Neural crest cell (in vitro differentiated cells): ENCODE measurements at places on chromosomes 7 and 10. TPM values are rescaled to one million over a fixed set of nuclear protein-coding genes. Genes with fewer than 3 reads are reported as not detected.
A peak's percentile ranks its signal among the peaks of the same experiment; 100 is the strongest.

DNA sequence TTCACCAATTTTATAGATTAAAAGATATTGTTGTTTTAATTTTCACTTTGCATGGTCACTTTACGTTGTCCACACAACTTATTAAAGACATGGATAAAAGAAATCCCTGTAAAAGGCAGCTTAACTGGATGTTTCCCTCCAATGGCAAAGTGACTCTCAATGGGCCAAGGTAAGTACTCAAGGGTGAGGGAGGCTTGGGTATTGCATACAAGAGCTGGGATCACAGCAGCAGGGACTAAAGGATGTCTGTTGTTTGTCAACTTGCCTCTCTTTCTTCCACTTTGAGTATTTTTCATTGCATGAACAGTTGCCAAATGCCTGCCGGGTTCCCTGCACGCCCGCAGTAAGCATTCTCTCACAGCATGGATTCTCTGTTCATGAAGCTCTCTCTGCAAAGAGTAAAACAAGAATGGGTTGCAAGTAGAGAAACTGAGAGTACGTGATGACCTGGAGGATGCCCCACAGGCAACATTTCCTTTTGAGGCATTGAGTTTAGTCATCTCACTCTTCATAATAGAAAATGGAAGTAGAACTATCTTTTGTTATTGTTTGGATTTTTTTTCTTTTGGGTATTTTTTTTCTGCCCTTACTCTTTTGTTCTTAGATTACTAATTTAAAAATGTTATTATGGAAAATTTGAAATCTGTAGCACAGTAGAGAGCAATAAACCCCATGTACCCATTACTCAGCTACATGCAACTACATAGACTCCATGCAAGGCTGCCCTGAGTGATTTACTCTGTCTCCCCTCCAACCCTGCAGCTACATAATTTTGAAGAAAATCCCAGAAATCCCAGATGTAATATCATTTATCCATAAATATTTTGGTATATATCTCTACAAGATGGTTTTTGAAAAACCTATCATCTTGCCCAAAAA, 26.3 kb downstream of the GPR141 start:
- peaks cover 3% of the 10 kb centered on the region for H3K4me1 ChIP-seq
- DNase-seq: no peak
- no peaks in the 10 kb centered on the region for H3K27me3 ChIP-seq
- no peak overlapping the region for H3K27ac ChIP-seq

DNA sequence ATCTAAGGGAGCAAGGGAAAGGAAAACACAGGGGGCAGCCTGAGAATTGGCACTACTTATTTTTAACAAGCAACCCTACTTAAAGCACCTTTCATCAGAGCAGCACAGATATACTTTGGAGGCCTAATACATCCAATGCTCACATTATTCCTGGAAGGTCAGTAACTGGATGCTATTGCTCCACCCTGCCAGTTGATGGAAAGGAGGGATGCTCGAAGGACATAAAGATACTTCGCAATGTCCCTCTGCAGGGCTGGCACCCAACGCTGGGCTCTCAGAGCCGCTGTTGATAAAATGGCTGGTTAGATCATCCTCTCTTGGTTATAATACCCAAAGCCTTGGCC, 307.9 kb upstream of the AOAH start:
- no peak for DNase-seq
- peaks cover 2% of the 10 kb centered on the region for H3K36me3 ChIP-seq
- H3K27ac ChIP-seq: peak overlapping the region; percentile 98
- H3K4me1 ChIP-seq: peaks cover 30% of the 10 kb centered on the region
- H3K4me3 ChIP-seq: peak overlapping the region; percentile 47
- H3K27me3 ChIP-seq: no peaks in the 10 kb centered on the region

DNA sequence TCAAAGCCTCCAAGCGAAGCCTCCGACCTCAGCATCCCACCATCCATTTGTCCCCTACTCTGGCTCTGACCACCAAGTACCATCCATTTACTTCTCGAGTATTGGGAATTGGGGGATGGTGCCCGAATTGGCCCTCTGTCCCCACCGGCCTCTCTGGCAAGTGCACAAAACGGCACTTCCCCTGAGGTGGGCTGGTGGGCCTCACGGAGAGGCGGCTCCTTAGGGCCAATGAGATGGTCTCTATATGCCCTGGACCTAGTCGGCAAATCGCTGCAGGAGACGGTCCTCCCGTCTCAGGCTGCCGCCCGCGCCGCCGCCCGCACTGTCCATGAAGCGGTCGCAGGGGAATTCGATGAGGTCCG, 2.8 kb downstream of the TRIL start:
- H3K27me3 ChIP-seq: peaks cover 20% of the 10 kb centered on the region
- H3K27ac ChIP-seq: no peak overlapping the region
- H3K4me3 ChIP-seq: peak overlapping the region; percentile 80
- no peak for DNase-seq
- peaks cover 51% of the 10 kb centered on the region for H3K4me1 ChIP-seq

DNA sequence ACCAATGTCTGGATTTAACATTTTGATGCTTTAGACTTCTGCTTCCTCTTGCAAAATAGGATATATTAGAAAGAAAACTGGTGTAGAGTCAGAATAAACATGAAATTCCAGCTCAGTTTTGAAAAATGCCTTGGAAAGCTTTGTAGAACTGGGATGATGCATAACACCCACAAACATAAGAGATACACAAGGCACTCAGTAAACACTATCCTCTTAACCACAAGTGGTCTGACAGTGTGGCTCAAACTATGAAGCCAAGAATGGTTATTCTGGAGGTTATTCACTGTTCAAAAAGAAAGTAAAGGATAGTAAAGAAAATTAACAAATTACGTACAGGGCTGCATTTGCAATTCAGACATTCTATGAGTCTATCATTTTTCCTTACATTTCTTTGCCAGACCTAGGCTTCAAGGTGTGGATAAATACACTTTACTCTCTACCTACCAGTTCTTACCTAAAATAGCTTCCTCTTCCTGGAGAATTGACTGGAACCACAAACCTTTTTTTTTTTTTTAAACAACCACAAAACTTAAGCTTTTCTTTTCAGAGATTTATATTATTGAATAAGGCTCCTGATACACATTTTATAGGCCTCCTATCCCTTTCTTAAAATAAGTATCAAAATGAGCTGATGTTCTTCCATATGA, 9.0 kb upstream of the RSBN1L start:
- H3K4me3 ChIP-seq: no peak overlapping the region
- peaks cover 6% of the 10 kb centered on the region for H3K36me3 ChIP-seq
- no peak for DNase-seq
- H3K27ac ChIP-seq: no peak overlapping the region

DNA sequence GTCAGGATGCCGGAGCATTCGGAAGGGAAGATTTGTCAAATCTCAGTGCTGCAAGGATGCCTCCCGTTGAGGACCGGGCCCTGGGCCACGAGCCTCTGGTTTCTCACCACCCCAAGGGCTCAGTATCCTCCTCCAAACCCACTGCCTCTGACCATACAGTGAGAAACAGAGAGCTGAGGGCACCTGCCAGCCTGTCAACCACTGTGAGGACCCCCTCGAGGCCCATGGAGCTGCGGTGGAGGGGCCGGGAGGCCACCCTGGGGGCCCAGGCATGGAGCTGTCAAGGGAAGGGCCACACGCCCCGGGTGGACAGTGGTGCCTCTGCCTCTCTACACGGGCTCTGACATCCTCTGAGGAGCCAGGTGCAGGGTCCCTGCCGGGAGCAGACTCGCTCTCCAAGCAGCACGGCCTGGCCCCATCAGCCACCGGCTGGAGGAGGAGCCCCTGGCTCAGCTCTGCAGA, 248.0 kb upstream of the TCERG1L start:
- H3K27ac ChIP-seq: no peak overlapping the region
- no peaks in the 10 kb centered on the region for H3K36me3 ChIP-seq
- H3K27me3 ChIP-seq: peaks cover 5% of the 10 kb centered on the region
- no peak for DNase-seq

- H3K27me3 ChIP-seq: peaks cover 2% of the 10 kb centered on the region
- no peak for DNase-seq
These were observed 1.4 kb upstream of the CTBP2 start for GRCh38 chr10:125161707-125162119.

DNA sequence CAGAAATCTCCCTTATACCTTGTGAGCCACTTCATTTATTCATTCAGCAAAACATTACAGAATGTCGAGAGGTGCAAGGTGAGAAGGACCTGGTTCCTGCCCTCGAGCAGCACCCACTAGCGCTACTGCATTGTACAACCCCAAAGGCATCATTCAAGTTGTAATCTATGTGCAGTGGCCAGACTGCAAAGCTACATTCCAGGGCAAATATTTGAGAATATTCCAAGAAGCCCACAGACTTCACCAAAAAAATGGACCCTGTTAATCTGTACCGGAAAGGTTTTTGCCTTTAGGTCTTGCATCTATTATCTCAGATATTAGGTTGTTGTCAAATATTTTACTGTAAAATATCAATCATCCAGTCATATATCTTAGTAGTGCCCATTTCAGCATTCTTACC, 295.4 kb upstream of the FZD1 start:
- H3K36me3 ChIP-seq: peaks cover 11% of the 10 kb centered on the region
- no peak overlapping the region for H3K27ac ChIP-seq
- peaks cover 11% of the 10 kb centered on the region for H3K4me1 ChIP-seq
- DNase-seq: no peak

GRCh38 chr10:113939212-113939860, 84.9 kb downstream of the NHLRC2 start:
- no peaks in the 10 kb centered on the region for H3K4me1 ChIP-seq
- no peaks in the 10 kb centered on the region for H3K27me3 ChIP-seq
- DNase-seq: no peak

- H3K4me1 ChIP-seq: no peaks in the 10 kb centered on the region
- H3K27me3 ChIP-seq: no peaks in the 10 kb centered on the region
- peaks cover 12% of the 10 kb centered on the region for H3K36me3 ChIP-seq
- H3K4me3 ChIP-seq: no peak overlapping the region
- DNase-seq: no peak
These were observed 33.4 kb downstream of the MACROH2A2 start for GRCh38 chr10:70085975-70086613.

DNA sequence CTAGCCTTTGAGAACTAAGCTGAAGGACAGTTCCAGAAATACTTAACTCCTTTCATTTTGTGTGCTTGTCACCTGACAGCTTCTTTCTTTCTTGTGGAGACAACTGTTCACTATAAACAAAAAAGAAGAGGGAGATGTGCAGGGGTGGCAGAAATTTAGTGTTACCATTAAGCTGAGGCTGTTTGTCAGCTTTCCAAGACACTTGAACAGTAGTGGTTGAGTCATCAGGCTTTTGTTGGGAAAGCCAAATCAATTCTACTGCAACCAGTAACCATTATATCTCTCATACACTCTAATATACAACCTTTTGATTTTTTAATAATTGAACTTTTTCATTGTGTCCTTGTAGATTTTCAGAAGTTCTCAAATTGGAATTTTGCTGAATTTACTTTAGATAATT, 75.3 kb downstream of the POLL start:
- no peak for DNase-seq
- no peak overlapping the region for H3K4me3 ChIP-seq
- H3K27me3 ChIP-seq: no peaks in the 10 kb centered on the region
- no peaks in the 10 kb centered on the region for H3K4me1 ChIP-seq

DNA sequence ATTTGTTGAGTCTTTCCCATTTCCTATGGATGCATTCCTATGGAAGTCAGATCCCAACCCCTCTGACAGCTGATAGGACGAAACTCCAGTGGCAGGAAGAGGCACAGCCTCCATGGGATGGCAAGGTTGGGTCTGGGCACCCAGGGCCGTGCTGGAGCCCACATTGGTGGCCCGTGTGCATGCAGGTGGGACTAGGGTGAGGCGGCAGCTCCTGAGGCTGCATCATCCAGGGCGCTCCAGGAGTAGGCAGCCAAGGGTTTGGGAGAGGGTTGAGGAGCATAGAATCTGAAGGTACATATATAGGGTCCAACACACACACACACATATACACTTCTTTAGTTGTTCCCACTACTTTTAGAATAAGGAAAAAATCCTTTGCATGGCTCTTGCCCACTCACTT, 81.4 kb upstream of the BMPER start:
- no peaks in the 10 kb centered on the region for H3K4me1 ChIP-seq
- no peak for DNase-seq
- H3K4me3 ChIP-seq: no peak overlapping the region

GRCh38 chr7:88306590-88307048, at the start of gene STEAP4:
TSS of gene STEAP4 (minus strand) at chr7:88306894. CDS start at chr7:88284269, 22,625 bp downstream.
- H3K4me1 ChIP-seq: peaks cover 4% of the 10 kb centered on the region
- DNase-seq: peak; percentile 8
- peaks cover 46% of the 10 kb centered on the region for H3K27me3 ChIP-seq

DNA sequence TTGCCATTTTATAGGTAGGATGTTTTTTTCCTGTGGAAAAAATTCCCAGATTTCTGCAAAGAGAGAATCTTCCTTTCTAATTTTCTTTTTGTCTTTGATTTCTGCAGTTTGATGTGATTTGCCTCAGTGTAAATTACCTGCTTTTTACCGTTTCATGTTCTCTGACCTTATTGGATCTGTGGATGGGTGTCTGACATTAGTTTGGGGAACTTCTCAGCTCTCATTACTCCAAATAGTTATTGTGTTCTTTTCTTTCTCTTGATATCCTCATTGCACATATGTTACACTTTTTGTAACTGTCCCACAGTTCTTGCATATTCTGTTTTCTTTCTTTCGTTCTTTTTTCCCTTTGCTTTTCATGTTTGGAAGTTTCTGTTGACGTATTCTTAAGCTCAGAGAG, 28.5 kb downstream of the NACAD start:
- H3K27me3 ChIP-seq: no peaks in the 10 kb centered on the region
- H3K36me3 ChIP-seq: peaks cover 2% of the 10 kb centered on the region
- no peak for DNase-seq
- no peak overlapping the region for H3K4me3 ChIP-seq

DNA sequence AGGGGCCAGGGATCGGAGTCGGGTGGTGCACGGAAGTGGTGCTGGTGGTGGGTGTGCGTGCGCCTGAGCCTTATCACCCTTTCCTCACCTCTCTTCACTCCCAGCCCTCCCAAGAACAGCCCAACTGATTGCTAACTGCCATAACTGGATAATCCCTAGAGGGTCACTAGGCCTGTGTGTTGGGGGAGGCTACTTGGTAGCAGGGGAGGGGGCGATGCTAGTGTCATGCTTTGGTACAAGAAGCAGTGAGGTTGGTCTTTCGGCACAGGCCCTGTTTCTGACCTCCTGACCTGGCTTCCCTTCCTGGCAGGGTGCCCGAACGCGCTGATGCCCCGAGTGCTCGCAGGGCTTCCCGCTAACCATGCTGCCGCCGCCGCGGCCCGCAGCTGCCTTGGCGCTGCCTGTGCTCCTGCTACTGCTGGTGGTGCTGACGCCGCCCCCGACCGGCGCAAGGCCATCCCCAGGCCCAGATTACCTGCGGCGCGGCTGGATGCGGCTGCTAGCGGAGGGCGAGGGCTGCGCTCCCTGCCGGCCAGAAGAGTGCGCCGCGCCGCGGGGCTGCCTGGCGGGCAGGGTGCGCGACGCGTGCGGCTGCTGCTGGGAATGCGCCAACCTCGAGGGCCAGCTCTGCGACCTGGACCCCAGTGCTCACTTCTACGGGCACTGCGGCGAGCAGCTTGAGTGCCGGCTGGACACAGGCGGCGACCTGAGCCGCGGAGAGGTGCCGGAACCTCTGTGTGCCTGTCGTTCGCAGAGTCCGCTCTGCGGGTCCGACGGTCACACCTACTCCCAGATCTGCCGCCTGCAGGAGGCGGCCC, 652 bp downstream of the KAZALD1 start:
- H3K27me3 ChIP-seq: peaks cover 64% of the 10 kb centered on the region
- DNase-seq: peak; percentile 57
- H3K36me3 ChIP-seq: no peaks in the 10 kb centered on the region

Gene H2BK1
- total RNA-seq: not detected in 2 replicates

Gene MICU1
- total RNA-seq: 34.1 and 36.9 TPM in 2 replicates

Gene TMEM273
- total RNA-seq: 0.37 TPM in 1 of 2 replicates, not detected in the other

Gene ZKSCAN1
- 122 and 133 TPM in 2 replicates for total RNA-seq

Gene VPS37D
- 10.0 and 10.1 TPM in 2 replicates for total RNA-seq

Gene PTPRN2
- 30.9 and 32.2 TPM in 2 replicates for total RNA-seq

Gene CHRM2
- total RNA-seq: 0.14 TPM in 2 replicates

Gene PLXNA4
- 21.7 and 22.9 TPM in 2 replicates for total RNA-seq

Gene CCDC136
- 70.6 and 72.2 TPM in 2 replicates for total RNA-seq

Gene CUZD1
- total RNA-seq: not detected in 2 replicates

Gene KRIT1
- 48.0 and 49.4 TPM in 2 replicates for total RNA-seq

Gene TMEM229A
- total RNA-seq: 10.3 and 10.9 TPM in 2 replicates

Gene NPFFR1
- total RNA-seq: not detected in 2 replicates

Gene BRAF
- total RNA-seq: 27.7 and 35.6 TPM in 2 replicates
